ENCODE measurements at places on chromosomes 4 and X.

DNA sequence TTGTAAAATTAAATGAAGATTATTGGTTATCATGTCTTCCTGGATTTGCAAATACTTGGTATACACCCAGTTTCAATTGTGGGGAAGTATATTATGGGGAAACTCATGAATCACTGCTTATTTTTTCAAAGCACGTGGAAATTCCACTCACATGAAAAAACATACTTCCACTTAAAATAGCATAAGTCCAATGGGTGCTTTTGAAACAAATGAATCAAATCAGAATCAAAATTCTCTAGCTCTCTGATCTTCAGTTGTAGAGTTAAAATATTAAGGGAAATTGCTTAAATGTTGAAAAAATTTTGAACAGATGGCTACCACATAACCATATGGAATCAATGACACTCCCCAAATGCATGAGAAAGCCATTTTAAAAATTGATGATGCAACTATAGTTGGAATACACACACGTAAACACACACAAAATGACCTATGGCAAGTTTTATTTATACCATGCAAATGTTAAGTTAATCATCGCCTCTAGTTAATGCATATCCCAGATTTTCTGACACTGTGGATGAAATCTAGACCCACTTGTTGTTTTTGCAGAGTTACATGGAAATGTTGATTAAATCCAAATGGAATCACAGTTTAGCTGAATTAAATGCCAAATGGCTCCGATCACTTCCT, 93.2 kb downstream of the ARSF start:
- no peak for DNase-seq

- DNase-seq: no peak
Observed at GRCh38 chr4:180394312-180394711, 1848.9 kb upstream of the TENM3 start.

DNA sequence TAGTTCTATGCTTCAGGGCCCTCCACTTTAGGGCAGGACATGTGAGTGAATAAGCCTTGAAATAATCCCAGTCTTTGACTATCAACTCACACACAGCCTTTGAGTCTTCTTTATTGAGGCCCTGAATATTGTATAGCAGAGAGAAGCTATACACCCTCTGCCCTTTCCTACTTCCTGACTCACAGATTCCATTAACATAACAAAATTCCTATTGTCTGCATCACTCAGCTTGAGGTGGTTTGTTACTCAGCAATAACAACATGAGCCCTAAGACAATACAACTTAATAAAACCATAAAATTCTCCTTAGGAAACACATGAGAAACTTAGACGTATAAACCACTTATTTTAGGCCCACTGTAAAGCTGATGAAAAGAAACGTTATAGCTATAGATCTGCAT, 680.3 kb upstream of the DIAPH2 start:
- no peak for DNase-seq

DNA sequence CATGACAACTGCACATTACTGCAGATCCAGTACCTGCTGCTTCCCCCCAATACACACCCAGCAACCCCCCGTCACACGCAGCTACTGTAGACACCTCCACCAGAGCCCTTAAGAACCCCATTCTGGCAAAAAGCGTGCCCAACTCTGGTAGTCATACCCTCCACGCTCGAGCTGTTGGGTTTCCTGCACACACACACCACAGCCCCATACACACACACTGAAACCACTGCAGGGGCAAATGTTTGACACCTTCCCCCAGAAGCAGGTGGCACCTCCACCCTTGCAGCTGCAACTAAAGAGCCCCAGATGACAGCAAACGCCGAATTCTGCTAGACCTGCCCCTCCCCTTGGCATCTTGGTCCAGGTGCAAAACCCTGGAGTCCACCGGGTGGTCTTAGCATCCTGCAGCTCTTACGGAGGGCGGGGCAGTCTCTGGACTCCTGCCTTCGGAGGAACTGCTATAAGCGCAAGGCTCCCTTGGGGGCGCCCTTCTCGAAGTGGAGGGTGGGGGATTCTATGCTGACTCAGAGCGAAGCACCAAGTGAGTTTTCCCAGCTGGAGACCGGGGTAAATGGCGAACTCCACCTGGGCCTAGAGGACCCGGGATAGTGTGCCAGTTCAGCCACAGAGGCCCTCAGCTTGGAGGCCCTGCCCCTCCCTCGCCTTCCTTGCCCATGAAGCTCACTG, 1.5 kb downstream of the FRMPD3 start:
- DNase-seq: no peak

DNA sequence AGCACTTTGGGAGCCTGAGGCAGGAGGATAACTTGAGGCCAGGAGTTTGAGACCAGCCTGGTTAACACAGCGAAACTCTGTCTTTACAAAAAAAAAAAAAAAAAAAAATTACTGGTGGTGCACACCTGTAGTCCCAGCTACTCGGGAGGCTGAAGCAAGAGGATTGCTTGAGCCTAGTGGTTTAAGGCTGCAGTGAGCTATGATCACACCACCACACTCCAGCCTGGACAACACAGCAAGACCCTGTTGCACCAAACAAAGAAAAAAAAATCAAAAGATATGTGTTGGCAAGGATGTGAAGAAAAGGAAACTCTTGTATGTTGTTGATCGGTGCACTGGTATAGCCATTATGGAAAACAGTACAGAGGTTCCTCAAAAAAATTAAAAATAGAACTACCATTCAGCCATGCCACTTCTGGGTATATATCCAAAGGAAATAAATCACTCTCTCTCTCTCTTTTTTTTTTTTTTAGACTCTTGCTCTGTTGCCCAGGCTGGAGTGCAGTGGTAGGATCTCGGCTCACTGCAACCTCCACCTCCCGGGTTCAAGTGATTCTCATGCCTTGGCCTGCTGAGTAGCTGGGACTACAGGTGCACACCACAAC, 15.2 kb downstream of the SH3D19 start:
- DNase-seq: no peak

DNA sequence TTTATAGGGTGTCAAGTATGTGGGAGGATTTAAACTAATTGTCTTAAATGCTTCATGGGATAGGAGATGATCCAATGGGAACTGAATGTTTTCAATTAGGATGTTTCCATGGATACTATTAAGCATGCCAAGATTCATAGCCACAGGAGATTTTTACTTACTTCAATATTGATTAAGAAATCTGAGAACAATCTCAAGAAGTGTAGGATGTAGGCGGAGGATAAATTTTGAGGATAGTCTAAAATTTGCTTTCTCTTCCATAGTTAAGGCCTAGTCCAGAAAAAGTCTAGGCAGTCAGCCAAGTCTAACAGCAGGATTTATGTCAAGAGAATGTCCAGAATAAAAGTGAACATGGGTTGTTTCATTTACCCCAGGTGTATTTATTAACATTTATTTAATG, 32.8 kb downstream of the REPS2 start:
- no peak for DNase-seq

DNA sequence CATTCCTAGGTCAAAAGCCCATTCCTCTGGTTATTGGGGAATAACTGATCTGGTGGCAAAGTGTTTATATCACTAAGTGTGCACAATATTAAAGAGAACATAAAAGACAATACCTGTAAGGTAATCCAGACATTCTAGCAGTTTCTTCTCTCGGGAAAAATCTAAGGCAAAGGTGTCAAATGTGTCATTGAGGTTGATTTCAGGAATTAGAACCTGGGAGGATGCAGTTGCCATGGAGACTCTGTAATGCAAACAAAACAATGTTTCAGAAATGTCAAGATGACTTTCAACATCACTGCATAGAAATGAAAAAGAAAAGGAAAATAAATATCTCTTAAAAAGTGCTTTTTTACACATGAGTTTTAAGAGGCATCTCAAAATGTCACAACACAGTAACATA, 145.9 kb downstream of the MID1 start:
- no peak for DNase-seq

- no peak for DNase-seq
Observed at GRCh38 chr4:178387756-178388155, 945.5 kb upstream of the AGA start.

DNA sequence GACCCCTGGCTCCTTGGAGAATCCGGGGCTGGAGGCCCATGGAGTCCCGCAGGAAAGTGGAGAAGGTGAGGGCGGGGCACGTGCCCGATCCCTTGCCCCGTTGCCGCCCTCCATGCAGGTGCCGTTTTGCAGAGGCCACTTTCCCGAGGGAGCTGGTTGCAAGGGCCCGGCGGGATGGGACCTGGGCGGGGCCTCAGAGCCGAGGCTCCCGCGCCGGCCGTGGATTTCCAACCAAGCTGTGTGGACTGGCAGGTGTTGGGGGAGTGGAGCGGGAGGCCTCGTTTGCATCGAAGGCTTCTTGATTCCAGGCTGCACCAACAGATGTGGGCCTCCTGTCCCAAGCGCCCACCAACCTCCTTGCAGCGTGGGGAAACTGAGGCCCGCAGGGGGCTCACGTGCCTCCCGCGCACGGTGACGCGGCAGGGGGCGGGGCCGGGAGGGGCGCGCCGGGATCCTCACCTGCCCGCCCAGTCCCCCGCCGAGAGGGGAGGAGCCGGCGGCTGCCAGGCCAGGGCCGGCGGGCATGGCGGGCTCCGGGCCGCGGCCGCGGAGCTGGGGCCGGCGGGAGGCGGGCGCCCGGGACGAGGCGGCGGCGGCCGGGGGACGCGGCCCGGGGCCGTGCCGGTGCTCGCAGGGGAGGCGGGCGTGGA, 24.9 kb downstream of the SH3BP2 start:
- no peak for DNase-seq
